ENCODE measurements at places on chromosomes 6 and 20.

DNA sequence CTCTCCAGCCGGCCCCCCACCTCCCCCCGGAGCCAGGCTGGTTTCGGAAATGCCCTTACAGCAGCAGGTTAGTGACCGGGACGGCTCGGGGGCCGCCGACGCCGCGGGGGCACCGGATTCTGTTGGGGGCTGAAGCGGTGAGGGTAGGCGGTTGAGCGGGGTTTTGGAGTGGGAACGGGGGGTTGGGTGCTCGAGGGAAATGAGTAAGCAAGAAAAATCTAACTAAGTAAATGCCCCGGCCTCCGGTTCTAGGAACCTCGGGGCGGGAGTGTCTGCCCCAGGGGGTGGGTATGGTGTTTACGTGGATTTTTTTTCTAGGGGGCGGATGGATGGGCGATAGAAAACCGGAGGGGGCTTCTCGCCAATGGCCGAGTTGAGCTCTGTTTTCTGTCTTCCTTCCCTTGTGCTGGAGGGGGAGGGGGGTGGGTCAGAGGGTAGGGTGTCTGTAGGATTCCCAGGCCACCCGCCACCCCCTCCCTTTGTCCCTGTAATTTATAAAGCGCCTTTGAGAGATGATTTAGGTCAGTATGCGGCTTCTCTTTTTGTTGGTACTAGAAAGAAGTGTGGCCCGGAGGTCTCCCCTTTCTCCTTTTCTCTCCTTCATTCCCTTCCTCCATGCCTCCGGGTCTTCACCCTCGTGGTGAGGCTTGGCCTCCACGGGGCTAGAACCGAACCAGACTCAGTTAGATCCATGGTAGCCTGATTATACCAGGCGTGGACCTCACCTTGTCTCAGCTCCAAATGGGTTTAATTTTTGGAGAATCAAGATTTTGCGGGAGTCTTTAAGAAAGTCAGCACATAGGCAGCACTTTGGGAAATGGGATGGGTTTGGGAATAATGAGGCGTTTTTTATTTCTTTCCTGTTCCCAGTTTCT, 2.3 kb downstream of the E2F3 start:
- no peak for DNase-seq

DNA sequence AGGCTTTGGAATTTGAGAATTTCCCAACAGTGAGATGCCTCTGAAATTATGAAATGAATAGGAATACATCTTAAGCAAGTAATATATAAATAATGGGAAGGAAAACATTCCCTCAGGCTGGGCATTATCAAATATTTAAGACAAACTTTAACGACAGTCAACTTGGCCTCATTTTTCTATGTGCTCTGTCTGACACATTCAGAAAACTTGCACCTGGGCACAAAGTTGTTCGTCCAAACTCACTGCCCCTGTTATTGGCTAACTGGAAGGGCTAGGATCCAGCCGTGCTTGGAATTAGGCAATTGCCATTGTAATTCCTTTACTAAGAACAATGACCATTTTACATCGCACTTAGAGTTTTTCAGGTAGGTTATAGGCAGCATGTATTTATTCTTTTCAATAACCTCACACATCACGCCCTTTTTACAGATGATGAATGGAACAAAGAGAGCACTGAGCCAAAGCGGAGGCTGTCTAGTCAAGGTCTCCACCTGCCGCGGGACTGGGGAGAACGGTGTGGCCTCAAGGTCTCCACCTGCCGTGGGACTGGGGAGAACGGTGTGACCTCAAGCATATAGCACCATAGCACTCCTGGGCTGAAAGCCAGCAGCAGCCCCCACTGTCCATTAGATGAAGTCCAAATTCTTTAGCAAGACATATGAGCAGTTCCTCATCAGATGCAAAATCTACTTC, 40.7 kb upstream of the FOXQ1 start:
- DNase-seq: no peak

- no peak for DNase-seq
Measured at GRCh38 chr20:52047811-52048764, 143.5 kb downstream of the ZFP64 start.

- no peak for DNase-seq
Measured at GRCh38 chr6:13635948-13636658, 21.0 kb downstream of the NOL7 start.

DNA sequence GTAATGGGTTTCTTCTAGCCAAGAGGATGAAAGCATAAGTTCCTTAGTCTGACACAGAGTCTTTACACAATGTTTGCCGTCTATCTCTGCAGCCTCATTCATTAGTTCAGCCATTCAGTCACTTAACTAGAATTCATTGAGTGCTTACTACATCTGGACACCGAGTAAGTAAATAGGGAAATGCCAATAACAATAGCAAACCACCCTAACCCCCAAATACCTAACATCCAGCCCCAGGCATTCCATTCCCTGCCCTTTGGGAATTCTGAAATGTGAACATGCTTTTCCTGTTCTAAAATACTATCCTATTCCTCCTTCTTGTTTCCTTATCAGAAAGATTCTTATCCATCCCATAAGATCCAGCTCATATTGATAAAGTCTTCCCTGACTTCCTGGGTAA, 277.6 kb upstream of the RNF217 start:
- DNase-seq: no peak

- no peak for DNase-seq
Measured at GRCh38 chr20:31954500-31954899, 2.7 kb upstream of the PDRG1 start.
